Activated T-helper 1 cell treated with anti-CD3 and anti-CD28 coated beads, Interleukin-2, amount 50 U/mL, for 16 hours (primary cell): ENCODE measurements at places on chromosomes 12 and 14.

DNA sequence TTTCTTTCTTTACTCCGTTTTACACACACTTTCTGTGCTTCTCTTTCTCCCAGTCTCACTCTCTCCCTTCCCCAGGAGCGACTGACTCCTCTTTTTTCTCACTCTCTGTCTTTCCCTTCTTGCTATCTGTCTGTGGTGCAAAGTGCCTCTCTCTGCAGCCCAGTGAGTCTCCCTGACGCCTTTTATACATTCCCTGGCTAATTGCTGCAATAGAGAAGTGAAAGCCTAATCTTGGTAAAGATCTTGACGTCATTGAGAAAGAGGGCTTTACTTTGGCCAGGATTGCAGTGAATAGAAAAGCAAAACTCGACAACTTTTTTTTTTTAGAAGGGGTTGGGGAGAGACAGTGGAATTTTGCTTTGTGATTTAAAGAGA lies 706 bp upstream of the DIO2 start:
- DNase-seq, result no peak

- DNase-seq, result no peak
These were observed 96.2 kb downstream of the FIGNL2 start for GRCh38 chr12:51752234-51752889.

- no peak for DNase-seq
These were observed 19.2 kb downstream of the PLEK2 start for GRCh38 chr14:67392800-67393199.

GRCh38 chr12:1758887-1759286 lies 61.5 kb upstream of the LRTM2 start:
- DNase-seq, result no peak

DNA sequence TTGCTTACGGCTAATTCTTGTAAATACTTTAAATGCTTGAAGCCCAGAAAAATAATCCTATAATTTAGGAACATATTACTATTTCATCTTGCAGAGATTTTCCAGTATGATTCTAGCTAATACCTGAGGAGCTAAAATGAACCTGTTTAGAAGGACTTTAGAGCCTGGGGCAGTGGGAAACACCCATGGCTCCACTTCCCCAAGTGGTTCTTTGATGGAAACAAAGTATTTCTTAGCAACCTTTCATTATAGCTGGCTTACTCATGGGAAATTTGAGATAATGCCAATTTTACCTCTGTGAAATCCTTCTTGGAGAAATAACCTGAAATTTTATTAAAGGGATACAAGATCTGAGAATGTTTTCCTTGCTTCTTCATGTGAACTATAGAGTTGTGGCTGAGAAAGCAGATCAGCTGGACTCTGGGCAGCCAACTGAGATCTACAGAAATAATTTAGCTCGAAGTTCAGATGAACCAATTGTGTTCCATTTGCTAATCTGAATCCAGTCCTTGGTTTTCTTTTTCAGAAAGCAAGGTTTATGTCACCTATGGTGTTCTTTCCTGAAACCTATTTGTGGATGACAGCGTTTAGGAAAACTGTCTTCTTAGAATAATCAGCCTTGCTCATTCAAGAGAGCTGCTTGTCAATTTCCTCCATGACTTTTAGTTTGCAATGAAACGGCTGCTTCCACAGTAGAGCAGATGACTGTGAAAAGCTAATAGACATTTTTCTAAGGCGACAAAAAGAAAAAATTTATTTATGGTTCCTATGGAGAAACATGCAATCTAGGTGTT lies 141.8 kb upstream of the CPM start:
- no peak for DNase-seq

- no peak for DNase-seq
These were observed 5.4 kb downstream of the CRACR2A start for GRCh38 chr12:3747543-3747942.

DNA sequence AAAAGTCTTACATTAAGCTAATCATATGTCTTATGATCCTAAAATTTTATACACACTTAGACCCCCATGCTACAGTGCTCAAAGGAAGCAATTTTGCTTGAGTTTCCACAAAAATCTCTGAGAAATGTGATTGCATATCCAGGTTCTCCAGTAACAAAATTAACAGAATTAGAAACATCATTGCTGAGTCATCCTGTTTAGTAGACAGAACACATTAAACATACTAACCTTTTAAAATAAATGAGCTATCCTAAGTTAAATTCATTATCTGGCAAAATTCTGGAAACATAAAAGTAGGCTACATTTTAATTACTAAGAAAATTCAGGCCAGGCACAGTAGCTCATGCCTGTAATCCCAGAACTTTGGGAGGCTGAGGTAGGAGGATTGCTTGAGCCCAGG lies 94.7 kb downstream of the DENND5B start:
- DNase-seq, result no peak
